ENCODE measurements at places on chromosomes 3 and 15. TPM values are rescaled to one million over a fixed set of nuclear protein-coding genes. Genes with fewer than 3 reads are reported as not detected.

RGMA gene
- 2.5 TPM for total RNA-seq

SLCO3A1 gene
- 5.3 TPM for total RNA-seq

ADAMTS17 gene
- total RNA-seq, result under 0.01 TPM

SEMA6D gene
- total RNA-seq, result 16.2 TPM

AHSG gene
- total RNA-seq, result not detected

ECE2 gene
- total RNA-seq, result not detected

DUSP7 gene
- total RNA-seq, result 12.7 TPM

THSD4 gene
- total RNA-seq, result 15.6 TPM

TMIE gene
- total RNA-seq, result under 0.01 TPM

SYNPR gene
- not detected for total RNA-seq

CHSY1 gene
- total RNA-seq, result 36.8 TPM

DAPK2 gene
- total RNA-seq, result 23.5 TPM

DNA sequence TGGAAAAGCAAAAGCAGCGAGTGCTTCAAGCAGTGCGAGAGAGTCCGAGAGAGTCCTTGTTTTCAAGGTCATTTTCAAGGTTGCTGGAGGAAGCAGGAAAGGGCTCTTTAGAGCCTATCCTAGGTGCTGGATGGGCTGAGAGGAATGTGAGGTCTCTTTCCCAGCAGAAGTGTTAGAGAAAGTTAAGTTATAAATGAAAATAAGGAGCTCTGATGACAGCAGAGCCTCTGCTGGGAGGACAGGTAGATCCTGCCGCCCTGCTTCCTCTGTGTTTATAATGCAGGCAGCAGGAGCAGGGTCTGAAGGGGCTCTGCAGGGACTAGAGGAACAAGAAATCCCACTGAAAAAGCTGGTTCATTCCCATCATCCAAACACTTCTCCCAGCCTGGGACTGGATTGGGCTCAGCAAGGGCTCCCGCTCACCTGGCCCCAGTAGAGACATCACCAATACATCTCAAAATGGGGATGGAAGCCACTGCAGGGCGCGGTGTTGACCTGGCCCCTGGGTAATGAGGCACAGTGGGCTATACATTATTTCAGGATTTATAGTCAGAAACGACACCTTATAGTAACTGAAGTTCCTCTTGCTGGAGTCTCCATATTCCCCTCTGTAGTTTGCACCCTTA lies 41.5 kb upstream of the RAB6B start:
- peak; percentile 42 for DNase-seq

DNA sequence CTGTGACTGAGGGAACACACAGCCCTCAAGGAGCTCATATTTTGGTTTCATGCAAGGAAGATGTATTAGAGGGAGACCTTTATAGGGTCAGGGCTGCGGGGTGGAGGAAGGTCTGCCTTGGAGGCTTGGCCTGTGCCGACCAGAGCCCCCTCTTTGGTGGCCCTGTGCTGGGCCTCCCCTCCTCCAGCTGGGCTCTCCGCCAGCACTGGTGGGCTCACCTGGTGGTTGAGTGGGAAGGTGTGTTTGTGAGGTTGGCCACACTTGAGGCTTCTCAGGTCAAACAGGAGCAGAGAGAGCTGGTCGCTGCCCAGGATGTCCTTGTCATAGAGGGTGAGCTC lies 2.6 kb downstream of the PLA2G4F start:
- no peak for DNase-seq

DNA sequence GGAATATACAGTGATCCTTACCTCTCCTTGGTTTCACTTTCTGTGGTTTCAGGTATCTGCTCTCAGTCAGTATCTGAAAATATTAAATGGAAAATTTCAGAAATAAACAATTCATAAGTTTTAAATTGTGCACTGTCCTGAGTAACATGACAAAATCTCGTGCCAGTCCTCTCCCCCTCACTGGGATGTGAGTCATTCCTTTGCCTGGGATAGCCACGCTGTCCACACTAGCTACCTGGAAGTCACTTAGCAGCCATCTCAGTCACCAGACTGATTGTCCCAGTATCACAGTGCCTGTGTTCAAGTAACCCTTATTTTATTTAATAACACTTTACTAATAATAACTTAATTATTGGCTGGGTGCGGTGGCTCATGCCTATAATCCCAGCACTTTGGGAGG lies 15.3 kb upstream of the KLHL25 start:
- DNase-seq, result peak; percentile 32

DNA sequence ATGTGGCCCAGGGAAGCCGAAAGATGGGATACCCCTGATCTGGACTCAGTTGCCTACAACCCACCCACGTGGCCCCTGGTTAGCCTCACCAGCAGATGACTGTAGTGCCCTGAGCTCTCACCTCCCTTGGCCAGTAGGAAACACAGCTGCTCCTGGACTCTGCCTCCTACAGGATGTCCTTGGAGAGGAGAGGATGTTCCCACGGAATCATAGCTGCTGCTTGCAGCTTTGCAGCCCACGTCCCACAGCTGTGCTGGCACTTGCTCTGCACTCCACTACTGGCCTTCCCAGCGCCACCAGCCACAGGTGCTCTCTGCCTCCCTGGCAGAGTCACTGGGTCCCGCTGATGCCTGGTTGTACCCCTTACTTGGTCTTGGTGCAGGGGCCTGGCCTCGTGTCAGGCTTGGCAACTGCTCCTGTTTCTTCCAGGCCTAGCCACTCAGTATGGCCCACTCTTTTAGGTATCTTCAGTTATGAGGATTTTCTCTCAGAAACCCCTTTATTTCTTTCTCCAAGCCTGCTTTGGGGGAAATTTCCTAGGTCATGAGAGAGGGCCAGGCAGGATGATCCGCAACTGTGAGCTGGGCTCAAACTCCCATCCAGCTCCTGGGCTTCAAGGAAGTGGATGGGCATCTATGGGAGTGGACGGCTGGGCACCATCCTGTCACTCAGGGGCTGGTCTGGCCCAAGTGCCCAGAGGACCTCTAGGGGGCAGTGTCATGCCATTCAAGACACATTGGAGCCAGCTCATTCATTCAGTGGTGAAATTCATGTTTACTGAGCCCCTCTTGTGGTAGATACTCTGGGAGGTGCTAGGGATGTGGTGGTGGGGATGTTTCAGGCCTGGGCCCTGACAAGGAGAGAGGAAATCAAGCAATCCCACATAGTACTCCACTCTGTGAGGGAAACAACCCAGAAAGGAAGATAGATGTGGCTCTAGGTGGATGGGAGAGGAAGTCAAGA lies 16.2 kb upstream of the VILL start:
- DNase-seq, result no peak

- DNase-seq, result no peak
Measured at GRCh38 chr3:30082652-30083051, 523.7 kb upstream of the TGFBR2 start.

DNA sequence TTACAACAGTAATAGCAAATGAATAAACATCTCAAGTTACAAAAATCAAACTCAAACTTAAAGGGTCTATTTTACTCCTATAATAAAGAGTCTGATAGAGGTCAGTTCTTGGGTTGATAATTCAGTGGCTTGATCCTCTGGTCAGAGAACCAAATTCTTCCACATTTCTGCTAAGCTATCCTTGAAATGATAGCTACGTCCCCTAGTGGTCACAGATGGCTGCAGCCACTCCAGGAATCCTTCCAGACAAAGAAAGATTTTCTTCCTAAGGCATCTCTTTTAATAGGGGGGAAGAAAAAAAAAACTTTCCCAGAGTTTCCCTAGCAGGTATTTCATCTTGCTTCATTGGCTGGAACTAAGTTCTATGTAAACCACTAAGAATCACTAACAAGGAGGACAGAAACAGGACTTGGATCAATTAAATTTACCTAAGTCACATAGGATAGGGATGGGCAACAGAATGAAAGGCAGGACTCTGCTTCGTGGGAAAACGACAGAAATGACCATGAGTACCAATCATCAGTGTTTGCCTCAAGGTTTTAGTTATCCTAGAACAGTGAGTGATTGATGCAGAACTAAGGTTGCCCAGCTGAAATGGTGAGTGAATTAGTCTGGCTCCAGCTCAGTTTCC lies 160.7 kb downstream of the STAC start:
- no peak for DNase-seq

DNA sequence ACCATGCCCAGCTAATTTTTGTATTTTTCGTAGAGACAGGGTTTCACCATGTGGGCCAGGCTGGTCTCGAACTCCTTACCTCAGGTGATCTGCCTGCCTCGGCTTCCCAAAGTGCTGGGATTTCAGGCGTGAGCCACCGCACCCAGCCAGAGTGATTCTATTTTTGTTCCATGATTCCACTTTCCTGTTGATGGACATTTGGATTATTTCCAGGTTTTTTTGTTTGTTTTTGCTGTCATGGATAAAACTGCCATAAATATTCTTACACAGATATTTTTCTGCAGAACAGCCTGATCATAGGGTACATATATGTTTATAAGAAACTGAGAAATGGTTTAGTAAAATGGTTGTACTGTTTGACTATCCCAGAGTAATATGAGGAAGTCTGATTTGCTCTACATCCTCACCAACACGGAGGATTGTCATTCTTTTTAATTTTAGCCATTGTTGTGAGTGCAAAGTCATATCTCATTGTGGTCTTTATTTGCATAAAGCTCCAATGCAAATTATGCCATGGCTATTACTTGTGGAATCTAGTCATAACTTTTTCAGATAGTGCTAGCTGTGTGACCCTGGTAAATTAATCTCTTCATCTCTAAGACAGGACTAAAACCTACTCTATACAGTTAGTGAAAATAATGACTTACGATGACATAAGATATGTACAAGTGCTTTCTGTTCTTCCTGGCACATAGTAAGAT lies 42.7 kb downstream of the MAP6D1 start:
- DNase-seq, result no peak

- peak; percentile 61 for DNase-seq
Measured at GRCh38 chr3:16114429-16114828, 60.1 kb upstream of the GALNT15 start.

DNA sequence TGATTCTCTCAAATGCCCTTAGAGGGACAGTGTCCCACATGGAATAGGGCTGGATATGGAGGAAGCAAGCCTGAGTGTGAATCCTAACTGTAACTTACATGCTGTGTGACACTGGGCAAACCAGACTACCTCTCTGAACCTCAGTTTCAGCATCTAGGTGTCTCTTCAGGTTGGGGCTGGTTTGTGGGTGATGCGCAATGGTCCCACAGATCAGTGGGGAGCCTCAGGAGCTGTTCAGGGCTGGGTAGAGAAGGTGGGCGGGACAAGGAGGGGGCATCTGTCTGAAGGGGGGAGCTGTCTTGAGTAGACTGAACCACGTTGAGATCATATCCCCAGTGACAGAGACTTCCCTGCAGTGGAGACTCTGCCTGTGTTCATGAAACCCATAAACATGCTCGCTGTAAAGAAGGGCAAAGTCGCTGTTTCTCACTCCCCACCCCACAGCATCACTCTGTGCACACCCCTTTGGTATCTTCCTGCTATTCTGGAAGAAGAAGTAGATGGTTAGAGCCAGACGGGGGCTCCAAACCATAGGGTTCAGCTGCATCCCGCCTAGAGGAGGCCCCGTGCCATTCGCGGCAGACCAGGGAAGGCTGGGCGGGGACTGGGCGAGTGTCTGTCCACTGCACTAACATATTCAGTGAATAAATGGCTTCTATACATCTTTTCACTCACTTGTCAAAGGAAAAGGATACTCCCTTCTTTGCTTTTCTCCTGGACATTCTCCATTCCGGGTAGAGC lies 28.4 kb downstream of the SRPRB start:
- peak; percentile 65 for DNase-seq

DNA sequence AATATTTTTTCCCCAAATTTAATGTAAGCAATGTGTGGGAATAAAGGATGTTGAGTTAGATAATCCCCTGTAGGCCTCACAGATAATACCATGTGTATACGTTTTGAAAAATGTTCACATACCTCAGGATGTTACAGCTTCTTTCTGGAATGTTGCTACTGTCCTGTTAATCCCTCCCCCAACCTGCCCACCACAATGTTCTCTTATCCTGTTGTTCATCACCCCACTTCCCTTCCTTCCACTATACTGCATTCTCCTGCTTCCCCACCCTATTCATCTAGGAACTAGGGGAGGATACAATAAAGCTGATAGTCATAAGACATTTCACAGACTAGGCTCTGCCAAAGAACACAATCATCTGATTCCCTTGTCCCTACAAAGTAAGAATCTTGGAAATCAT lies 92.1 kb downstream of the IGF2BP2 start:
- peak; percentile 87 for DNase-seq

- no peak for DNase-seq
Measured at GRCh38 chr3:148605521-148605920, 92.2 kb upstream of the AGTR1 start.

- DNase-seq, result no peak
Measured at GRCh38 chr3:4523710-4524698, 30.9 kb downstream of the ITPR1 start.

GRCh38 chr15:92005154-92005553 lies 151.6 kb downstream of the SLCO3A1 start:
- no peak for DNase-seq

- peak; percentile 65 for DNase-seq
Measured at GRCh38 chr15:73323374-73323955, 45.3 kb downstream of the HCN4 start.

GRCh38 chr3:128491691-128491940 lies 1.4 kb downstream of the GATA2 start:
- DNase-seq, result peak; percentile 93

DNA sequence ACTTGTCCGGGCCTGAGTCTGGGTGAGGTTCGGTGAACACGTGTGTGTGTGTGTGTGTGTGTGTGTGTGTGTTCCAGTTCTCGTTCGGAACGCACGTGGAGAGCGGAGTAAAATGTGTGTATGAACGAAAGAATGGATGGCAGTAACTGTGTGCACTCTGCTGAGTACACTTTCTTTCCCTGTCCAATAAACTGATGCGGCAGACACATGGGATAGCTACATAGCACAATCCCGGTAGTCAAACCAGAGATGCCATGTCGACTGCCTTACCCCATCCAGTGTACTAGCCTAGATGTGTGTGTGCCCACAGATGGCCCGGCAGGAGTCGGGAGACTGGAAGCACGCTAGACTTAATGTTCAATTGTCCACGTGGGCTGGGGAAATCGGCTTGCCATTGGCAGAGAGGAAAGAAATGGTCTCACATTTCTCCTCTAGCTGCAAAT lies 507 bp upstream of the GOLIM4 start:
- DNase-seq, result peak; percentile 93

DNA sequence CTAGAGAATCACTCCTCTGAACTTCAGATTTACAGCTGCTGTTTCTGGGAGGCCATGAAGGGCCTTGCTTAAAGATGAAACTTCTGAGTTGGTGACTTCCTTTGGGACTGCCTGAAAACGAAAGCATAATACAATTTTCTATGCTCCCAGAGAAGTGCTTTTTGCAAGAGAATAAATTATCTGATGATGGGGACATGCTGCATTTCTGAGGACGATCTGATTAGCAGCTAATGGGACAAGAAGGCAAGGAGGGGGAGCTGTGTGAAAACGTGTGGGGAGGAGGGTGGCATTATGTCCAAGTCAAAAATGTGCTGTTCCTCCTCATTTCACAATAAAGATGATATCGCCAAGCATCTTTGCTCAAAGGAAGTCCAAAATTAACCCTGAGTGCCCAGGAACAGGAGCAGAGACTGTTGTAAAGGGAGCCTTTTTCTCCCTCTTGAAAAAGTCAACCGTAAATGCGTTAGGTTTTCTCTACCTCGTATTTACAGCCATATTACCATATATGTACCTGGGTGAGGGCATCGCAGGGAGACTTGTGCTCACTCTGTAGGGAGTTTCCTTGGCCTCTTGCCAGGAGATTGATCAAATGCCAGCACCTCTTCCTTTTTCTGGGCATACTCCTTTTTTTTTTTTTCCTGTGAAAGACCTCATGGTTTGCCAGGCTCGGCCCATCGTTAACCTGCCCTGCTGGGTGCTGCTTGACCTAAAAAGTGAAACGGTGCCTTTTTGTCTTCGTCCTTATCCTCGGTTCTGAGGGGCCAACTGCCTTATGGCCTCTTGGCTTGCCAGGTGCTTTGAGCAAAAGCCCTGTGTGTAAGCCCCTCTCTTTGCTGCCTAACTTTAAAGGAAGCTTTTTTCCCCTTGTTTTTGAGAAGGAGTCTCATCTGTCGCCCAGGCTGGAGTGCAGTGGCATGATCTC lies 11.5 kb downstream of the ITPR1 start:
- no peak for DNase-seq

Measured in osteoblast (primary cell).